Suppressor macrophage (primary cell): ENCODE measurements at places on chromosomes 6 and 20.

- peak; percentile 70 for DNase-seq
These were observed 613 bp upstream of the DLL1 start for GRCh38 chr6:170291271-170292110.

GRCh38 chr20:53737396-53738038, 143.9 kb upstream of the ZNF217 start:
- DNase-seq, result no peak

- no peak for DNase-seq
These were observed 1005.4 kb downstream of the GRIK2 start for GRCh38 chr6:102398788-102399390.

- DNase-seq, result no peak
These were observed 16.0 kb downstream of the WDR27 start for GRCh38 chr6:169685860-169686259.

DNA sequence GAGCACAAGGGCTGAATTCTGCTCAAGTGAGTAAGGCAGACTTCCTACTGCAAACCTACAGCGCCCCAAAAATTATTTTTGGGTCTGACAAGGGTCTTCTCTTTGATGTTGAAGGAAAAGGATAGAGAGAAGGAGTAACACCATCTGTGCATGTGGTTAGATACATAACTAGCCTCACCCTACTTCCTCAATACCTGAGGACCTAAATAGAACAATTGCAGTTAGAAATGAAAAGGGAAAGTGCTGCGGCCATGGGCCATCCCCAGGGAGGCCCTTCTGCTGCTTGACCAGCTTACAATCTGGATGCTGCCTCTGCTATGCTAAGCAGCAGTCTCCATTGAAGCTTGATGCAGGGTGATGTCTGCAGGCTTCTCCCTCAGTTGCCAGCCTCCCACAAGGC, 63.2 kb upstream of the ARMH2 start:
- DNase-seq, result no peak

DNA sequence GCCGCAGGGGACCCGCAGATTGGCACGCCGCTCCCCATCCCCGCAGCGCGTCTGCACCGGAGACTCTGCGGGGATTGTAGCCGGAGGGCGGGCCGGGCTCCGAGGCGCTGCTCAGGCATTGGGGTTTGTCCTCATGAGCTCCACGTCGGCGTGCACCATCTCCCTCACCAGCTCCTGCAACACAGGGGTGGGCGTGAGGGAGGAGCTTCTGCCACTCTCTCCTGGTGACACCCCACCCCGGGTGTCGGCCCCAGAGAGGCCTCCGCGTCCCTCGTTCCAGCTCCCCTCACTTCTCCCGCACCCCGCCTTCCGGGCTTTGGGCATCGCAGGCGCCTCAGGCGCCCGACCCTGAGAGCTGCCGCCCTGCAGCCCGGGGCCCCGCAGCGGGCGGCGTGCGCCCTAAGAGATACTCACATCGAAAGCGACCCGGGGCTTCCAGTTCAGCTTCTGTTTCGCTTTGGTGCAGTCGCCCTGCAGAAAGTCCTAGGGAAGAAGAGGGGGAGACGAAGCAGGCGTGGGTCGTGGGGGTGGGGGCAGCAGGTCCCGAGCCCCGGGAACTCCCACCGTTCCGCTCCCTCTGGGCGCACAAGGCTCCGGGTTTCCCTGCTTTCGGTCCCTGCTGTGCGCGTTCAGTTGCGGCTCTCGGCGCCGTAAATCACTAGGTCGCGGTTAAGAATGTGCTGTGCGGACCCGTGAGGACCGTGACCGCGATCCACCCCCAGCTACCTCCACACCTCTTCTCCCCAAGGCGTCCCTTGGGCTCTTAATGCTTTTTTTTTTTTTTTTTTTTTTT, 14.5 kb downstream of the FOXC1 start:
- no peak for DNase-seq

GRCh38 chr20:44581515-44581914, 864 bp upstream of the PKIG start:
- DNase-seq, result no peak

GRCh38 chr20:51972056-51972455, 169.7 kb upstream of the SALL4 start:
- no peak for DNase-seq

DNA sequence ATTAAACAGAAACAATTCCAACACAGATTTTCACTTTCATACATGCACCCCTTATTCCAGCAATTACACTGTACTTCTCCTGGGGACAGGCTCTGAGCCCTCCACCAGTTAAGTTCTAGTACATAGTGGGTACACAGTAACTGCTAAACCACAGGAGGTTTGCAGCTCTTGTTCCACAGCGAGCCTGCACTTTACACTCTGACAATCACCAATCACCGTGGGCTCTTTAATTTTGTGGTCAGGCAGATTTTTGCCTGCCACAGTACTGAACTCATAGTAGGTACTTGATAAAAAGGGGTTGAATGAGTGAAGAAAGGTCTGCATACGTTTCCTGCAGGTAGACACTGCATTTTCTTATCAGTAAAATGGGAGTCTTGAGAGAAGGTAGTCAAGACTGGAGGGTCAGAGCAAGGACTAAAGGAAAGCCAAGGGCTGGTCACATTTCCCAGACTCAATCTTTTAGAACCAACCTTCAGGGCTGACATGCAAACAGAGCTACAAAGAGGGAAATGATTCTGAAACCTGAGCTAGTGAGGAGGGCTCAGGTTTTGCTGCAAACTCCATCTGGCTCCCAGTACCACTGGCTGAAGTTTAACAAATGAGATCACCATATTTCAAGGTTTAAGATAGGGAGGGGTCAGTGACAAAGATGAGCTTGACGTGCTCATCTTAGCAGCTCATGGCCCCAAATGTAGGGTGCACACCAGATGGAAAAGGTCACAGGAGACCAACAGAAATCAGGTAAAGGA, 404.6 kb downstream of the BTBD9 start:
- no peak for DNase-seq

DNA sequence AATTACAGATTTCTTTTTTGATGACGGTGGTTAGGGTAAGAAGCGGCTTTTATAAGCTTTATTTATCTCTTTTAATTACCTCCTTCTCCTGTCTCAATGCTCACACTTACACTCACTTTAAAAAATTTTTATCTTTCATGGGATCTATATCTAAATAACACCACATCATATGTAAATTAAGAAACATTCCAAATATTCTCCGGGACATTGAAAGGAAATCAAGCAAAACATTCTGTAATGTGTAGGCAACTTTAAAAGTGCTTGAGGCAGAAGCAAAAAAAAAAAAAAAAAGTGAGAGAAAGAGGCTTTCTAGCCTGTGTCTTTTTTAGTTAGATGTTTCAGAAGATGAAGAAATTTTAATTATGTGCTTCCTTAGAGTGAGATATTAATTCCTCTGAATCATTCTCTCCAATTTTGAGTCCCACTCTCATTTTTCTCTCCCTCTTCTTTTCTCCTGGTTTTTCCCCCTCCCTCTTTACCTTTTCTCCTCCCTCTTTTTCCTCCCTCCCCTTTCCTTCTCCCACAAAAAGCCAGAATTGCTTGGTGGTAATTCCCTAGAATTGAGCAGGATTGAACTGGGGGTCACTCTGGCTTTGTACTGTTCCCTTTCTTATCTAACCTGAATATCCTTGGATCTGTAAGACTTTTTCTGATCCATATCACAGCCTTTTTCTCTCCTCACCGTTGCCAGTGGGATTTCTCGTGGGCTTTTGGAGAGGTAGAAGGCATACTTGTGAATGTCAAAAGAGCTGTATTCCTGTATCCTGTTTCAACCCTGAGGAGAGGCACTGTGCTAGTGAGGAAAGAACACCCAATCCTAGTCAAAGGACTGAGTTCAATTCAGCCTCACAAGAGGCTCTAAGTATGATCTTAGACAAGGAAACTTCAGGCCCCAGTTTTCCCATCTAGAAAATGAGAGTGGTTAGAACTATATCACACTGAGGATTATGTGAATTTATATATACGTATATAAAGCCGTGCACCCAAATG, 30.4 kb downstream of the KCNQ5 start:
- no peak for DNase-seq

DNA sequence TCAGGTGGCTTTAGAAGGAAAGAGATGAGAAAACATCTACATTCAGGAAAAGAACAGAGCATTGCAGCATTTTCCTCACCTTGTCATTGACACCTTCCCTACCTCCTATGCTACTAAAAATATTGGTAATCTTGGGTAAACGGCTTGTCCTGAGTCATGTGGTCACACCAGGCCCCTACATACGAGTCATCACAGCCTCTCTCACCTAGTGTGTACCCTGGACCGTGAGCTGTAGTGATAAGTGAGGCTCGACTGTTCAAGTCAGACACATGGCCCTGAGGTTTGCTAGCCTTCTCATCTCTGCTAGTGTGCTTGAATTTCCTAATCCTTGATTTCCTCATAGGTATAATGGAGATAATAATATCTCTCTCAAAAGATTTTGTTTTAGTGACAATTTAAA, 29.6 kb upstream of the TMEM244 start:
- DNase-seq, result no peak

- DNase-seq, result no peak
These were observed 43.1 kb upstream of the IL20RA start for GRCh38 chr6:137087902-137088301.

- no peak for DNase-seq
These were observed 7.4 kb downstream of the ADAM33 start for GRCh38 chr20:3674447-3674846.

DNA sequence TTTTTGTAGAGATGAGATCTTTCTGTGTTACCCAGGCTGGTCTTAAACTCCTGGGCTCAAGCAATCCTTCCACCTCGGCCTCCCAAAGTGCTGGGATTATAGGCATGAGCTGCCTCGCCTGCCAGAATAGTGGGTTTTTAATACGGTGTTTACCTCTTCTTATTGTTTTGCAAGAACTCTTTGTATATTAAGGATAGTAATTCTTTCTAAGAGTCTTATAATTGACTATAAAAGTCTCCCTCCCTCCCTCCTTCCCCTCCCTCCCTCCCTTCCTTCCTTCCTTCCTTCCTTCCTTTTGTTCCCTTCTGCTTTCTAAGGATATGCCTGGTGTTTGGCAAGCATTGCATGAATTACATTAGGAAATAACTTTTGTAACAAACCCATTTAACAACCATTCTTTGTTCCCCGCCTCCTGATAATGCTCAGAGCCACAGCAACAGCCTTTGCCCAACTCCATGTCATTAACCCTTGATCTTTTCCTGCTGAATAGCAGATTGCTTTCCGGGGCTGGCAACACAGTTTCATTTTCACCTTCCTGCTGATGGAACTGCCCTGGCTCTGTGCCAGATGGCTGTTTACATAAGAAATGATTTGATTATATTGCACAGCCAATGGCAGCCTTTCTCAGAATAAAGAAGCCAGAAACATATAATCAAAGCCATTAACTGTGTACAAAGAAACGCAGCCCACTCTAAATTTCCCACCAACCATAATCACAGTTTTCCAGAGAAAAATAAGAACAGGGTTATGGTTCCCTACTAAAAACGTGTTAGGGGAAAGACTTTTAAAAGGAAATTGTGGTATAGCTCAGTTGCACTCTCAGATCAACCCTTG, 143.7 kb upstream of the PTPN1 start:
- peak; percentile 79 for DNase-seq

- peak; percentile 36 for DNase-seq
These were observed 349.4 kb upstream of the JARID2 start for GRCh38 chr6:14896475-14896874.

GRCh38 chr6:115982453-115982852, 78.2 kb downstream of the FRK start:
- DNase-seq, result no peak

GRCh38 chr6:28940294-28940857, 16.6 kb upstream of the TRIM27 start:
- no peak for DNase-seq

GRCh38 chr6:32894085-32895005, 40.4 kb downstream of the PSMB9 start:
- peak; percentile 96 for DNase-seq
